ENCODE measurements at places on chromosomes 2 and 18. TPM values are rescaled to one million over a fixed set of nuclear protein-coding genes. Genes with fewer than 3 reads are reported as not detected.

DNA sequence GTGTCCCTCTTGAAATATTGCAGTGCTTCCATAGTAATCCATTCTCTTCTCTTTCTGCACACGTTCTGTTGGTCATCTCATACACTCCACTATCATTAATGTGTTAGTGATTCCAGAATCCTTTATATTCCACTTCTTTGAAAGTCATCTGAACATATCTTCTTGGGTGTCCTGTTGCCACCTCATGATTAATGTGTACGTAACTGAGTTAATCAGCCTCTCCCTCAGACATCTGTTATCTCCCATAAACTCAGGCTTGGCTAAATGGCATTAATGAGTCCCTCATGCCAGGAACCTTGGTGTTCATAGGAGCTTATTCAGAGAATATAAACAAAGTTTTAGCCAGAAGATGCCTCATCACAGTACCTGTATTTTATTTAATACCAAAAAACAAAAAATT is 126.4 kb downstream of the NCOA1 start:
- no peak overlapping the region for H3K4me3 ChIP-seq
- no peak overlapping the region for H3K27ac ChIP-seq
- no peaks in the 10 kb centered on the region for H3K27me3 ChIP-seq
- DNase-seq: no peak
- peaks cover 9% of the 10 kb centered on the region for H3K4me1 ChIP-seq
- H3K36me3 ChIP-seq: no peaks in the 10 kb centered on the region

GRCh38 chr2:237547841-237548416 is 18.4 kb upstream of the PRLH start:
- H3K36me3 ChIP-seq: no peaks in the 10 kb centered on the region
- H3K4me1 ChIP-seq: no peaks in the 10 kb centered on the region
- DNase-seq: no peak

DNA sequence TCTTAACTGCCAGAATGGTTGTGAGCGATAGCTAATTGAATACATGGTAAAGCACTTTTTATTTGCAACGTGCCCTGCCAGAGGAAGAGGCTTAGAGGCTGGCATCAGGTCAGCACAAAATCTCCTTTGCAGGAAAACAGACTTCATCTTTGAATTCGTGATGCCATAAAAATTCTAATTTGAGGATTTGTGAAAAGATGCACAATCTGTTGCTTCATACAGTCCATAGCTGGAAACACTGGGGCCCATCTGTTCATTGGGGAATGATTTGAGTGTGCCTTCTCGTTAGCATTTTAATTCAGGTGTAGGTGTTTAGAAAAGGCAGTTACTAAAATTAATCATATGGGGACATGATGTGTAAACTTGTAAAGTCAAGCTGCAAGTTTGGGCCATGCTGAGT is 876.0 kb downstream of the SLC4A3 start:
- no peak for DNase-seq
- no peak overlapping the region for H3K4me3 ChIP-seq
- no peaks in the 10 kb centered on the region for H3K27me3 ChIP-seq
- no peaks in the 10 kb centered on the region for H3K36me3 ChIP-seq

DNA sequence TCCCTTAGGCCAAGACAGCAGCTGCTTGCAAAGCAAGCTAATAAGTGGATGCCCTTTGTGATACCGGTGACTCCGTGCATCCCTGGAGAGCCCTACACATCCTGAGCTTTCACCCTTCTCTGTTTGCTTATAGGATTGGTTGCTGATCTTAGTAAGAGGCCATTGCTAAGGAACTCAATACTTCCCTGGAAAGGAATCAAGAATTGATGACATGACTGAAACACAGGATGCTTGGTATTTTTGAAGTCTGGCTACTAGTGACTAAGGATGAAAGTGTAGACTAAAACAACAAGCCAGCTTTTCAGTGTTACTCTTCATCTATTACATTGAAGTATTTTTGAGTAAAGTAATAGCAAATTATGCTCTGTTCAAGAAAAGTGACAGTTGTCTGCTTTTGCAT is 123.0 kb upstream of the SERPINE2 start:
- no peak overlapping the region for H3K4me3 ChIP-seq
- no peaks in the 10 kb centered on the region for H3K27me3 ChIP-seq
- no peaks in the 10 kb centered on the region for H3K4me1 ChIP-seq
- DNase-seq: no peak
- H3K36me3 ChIP-seq: no peaks in the 10 kb centered on the region

GRCh38 chr2:209570194-209570593 is 146.3 kb downstream of the MAP2 start:
- no peak overlapping the region for H3K27ac ChIP-seq
- H3K4me3 ChIP-seq: no peak overlapping the region
- no peaks in the 10 kb centered on the region for H3K27me3 ChIP-seq
- no peaks in the 10 kb centered on the region for H3K4me1 ChIP-seq

DNA sequence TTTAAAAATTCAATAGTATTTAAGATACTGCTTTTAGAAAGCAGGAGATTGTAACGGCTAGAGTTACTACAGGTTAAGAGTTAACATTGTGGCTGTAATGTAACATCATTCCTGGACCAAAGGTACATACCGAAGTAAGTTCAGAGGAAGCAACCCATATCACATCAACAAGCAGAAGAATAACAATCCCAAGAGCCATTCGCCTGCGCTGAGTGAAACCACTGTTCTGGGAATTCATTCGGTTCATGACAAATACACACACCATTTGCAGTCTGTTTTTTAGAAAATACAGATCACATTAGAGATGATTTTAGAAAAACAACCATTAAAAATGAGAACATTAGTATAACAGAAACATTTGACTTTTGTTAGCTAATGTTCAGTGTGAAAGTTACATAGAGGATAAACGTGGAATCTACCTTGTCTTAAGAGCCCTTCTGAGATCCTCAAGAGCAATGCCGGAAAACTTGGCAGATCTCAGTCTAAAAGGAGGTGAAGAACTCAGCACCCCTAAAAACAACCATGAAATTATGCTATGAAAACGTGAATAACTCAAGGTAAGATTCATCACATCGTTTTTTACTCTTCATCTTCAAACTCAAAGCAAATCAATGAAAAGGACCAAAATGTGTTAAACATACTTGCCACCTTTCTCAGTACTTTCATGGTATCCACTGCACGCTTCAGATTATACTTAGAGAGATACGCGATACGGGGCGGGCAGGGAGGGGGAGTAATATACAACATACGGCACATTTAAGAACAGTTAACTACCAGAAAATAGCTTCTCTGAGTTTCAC is 1.2 kb downstream of the SLC35F5 start:
- H3K4me3 ChIP-seq: peak overlapping the region; percentile 95
- peaks cover 25% of the 10 kb centered on the region for H3K4me1 ChIP-seq
- DNase-seq: peak; percentile 9
- H3K27me3 ChIP-seq: no peaks in the 10 kb centered on the region

GRCh38 chr2:168461178-168461941 is 5.3 kb downstream of the CERS6 start:
- peaks cover 25% of the 10 kb centered on the region for H3K4me1 ChIP-seq
- no peaks in the 10 kb centered on the region for H3K27me3 ChIP-seq
- no peaks in the 10 kb centered on the region for H3K36me3 ChIP-seq
- no peak for DNase-seq
- no peak overlapping the region for H3K4me3 ChIP-seq

- H3K36me3 ChIP-seq: no peaks in the 10 kb centered on the region
- DNase-seq: no peak
- no peak overlapping the region for H3K27ac ChIP-seq
- H3K27me3 ChIP-seq: no peaks in the 10 kb centered on the region
Measured at GRCh38 chr2:107530046-107530445, 296.6 kb upstream of the RGPD4 start.

DNA sequence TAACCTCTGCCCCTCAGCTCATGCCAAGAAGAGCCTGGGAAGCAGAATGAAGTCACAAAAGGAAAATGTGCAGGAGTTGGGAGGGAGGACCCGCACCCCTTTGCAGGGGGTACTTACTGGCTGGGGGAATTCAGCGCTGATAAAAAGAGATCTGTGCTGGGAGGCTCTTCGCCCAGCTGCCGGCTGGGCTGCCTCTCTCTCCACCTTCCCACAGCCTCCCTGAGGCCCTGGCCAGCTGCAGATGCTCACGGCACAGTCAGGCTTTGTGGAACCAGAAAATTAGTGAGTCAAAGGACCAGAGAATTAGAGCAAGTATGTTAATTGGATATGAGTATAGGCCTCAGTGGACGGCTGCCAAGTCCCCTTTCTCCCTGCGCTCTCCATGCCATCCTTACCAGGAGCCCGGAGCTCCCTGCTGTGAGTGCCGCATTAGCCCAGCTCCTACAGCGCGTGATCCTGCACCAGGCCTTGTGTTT is 181.7 kb upstream of the SH3BP4 start:
- DNase-seq: no peak
- no peak overlapping the region for H3K4me3 ChIP-seq
- no peaks in the 10 kb centered on the region for H3K4me1 ChIP-seq
- no peaks in the 10 kb centered on the region for H3K36me3 ChIP-seq

DNA sequence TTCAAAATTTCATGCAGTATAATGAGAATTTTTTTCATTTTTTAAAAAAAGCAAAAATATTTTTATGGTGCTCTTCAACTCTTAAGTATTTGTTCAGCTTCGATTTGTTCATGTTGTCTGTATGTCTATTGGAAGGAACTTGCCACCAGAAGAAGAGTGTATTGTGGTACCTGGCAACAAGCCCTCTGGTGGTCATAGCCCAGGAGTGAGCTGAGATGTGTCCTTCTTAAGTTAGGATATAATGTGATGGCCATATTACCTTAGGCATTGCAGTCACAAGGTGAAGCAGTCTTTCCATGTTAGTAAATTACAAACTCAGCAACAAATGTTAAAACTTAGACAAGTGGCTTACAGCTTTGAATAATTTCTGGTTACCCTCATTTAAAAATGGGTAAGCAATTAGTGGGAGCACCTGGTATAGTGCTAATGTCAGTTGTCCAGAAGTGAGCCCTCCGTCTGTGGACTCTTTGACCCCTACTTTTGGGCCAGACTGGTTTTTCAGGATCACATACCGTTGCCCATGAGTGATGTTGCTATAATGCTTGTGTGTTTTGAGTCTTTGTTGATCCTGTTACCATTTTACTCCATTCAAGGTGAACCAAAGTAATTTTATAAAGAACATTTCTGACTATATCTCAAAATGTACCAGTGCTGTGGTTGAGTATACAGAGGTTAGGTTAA is 57.4 kb downstream of the MYO1B start:
- no peak overlapping the region for H3K4me3 ChIP-seq
- no peak overlapping the region for H3K27ac ChIP-seq
- H3K4me1 ChIP-seq: no peaks in the 10 kb centered on the region
- no peak for DNase-seq

- H3K4me3 ChIP-seq: no peak overlapping the region
- no peak overlapping the region for H3K27ac ChIP-seq
- peaks cover 12% of the 10 kb centered on the region for H3K4me1 ChIP-seq
Measured at GRCh38 chr18:49170925-49171505, 220.2 kb upstream of the SMAD7 start.

GRCh38 chr18:11167778-11168177 is 18.4 kb upstream of the PIEZO2 start:
- no peaks in the 10 kb centered on the region for H3K4me1 ChIP-seq
- DNase-seq: no peak

DNA sequence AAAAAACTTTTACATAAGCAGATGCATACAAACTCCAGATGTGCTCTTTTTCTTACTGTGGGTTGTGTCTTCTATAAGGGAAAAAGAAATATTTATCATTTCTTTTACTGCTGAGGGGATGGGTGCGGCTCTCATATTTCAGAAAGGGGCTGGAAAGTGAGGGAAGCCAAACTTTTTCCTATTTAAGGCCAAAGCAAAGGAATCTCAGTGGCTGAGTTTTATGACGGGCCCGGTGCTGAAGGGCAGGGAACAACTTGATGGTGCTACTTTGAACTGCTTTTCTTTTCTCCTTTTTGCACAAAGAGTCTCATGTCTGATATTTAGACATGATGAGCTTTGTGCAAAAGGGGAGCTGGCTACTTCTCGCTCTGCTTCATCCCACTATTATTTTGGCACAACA is at the start of gene COL3A1:
TSS of gene COL3A1 (plus strand) at position 210 of the 400 bp plus-strand sequence. CDS start at position 327, 117 bp downstream.
- H3K36me3 ChIP-seq: no peaks in the 10 kb centered on the region
- DNase-seq: no peak
- H3K4me3 ChIP-seq: no peak within 1 kb of the TSS

GRCh38 chr18:13425357-13426091 is 207.0 kb downstream of the LDLRAD4 start:
- no peaks in the 10 kb centered on the region for H3K27me3 ChIP-seq
- DNase-seq: no peak
- H3K4me1 ChIP-seq: peaks cover 25% of the 10 kb centered on the region
- no peaks in the 10 kb centered on the region for H3K36me3 ChIP-seq

The TTN gene
- total RNA-seq: 8.1 TPM

The ITPRIPL1 gene
- 11.5 TPM for total RNA-seq

The ADRA2B gene
- not detected for total RNA-seq

The LDLRAD4 gene
- total RNA-seq: 63.0 TPM

The ABHD3 gene
- 65.6 TPM for total RNA-seq

The ANKRD30B gene
- not detected for total RNA-seq

The RIT2 gene
- total RNA-seq: not detected

All from CD4-positive, alpha-beta memory T cell (primary cell).